ENCODE measurements at places on chromosomes 3 and 15.

DNA sequence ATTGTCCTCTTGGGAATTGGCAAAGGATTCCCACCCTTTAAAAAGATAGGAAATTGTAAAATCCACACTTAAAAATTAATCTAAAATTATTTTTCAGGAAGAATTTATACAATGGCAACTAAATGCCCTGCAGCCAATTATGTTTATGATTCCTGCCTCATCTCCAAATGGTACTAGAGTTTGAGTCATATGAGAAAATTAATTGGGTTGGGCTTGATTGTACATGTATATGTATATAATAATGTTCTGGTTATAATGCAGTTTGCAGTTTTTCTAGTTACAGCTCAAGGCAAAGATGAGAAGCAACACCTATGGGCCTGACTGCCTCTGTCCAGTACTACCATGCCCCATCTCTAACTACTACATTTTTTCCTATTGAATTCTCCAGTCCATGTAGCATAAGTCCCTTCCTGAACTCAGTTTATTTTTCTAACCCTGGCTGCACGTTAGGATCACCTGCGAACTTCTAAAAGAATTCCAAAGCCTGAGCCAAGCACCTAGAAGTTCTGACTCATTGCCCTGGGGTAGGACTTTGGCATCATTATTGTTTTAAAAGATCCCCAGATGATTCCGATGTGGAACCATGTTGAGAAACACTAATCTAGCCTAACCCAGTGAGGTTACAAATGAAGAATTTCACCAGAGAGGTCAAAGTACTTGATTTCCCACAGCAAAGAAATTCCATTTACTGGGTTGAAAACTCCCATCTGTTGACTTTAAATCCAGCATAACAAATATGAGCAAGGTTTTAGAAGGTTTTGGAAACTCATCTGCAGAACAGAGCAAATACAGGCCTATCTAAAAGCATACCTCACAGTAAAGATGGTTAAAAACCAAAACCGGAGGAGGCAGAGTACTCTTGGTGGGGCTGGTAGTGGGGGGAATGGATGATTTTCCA lies 19.4 kb downstream of the TGFBR2 start:
- DNase-seq = no peak

DNA sequence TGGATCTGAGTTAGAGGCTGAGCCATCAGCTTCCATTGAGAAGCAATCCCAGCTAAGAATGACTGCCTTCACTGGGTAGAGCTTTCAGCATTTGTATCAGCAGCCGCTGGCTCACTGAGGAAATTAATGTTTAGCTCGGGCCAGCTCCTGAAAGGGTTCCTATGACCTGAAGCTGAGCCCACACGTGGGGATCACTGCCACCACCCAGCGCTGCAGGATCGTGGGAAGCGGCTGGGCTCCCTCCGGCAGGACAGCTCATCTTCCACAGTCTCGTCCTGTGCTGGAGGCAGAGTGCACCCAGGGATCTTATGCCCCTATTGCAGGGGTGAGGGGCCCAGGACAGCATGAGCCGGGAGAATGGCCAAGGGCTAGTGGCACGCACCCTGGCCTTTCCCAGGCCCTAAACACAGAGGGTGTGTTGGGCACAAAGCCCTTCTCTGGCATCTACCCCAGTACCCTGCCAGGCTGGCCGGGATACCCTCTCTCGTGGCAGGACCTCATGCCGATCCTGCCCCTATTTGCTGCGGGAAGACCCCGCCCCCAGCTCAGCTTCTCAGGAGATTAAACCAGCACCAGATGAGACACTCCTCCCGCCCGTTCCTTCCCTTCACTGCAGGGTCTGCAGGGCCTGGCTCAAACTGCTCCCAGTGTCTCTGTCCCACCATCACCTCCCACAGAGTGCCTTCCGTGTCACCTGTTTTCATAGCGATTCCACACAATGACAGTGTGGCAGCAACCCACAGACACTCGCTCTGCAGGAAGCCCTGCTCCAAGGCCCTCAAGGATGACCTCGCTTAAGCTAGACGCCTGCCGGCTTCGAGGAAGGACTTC lies 28.5 kb downstream of the KLHL25 start:
- DNase-seq = no peak

GRCh38 chr15:57406062-57406772 lies 29.9 kb downstream of the CGNL1 start:
- no peak for DNase-seq

- no peak for DNase-seq
These were observed 5.5 kb downstream of the RASGRP1 start for GRCh38 chr15:38559131-38559530.

DNA sequence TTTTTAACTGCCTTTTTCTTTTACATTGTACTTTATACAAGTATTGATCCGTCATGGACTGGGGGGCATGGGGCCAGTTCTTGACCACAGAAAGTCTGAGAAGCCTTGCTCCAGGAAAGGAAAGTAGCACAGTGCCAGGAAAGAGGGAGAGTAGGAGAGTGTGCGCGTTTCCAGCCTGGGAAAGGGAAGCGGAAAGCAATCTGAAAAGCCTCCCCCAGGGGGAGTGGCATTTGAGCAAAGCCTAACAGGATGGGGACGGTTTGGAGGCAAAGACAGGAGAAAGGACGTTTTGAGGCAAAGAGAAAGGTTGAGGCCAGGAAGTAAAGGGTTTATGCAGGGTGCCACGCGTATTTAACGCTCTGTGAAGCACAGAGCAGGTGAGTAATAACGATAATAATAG lies 116.9 kb downstream of the RORA start:
- DNase-seq = no peak

DNA sequence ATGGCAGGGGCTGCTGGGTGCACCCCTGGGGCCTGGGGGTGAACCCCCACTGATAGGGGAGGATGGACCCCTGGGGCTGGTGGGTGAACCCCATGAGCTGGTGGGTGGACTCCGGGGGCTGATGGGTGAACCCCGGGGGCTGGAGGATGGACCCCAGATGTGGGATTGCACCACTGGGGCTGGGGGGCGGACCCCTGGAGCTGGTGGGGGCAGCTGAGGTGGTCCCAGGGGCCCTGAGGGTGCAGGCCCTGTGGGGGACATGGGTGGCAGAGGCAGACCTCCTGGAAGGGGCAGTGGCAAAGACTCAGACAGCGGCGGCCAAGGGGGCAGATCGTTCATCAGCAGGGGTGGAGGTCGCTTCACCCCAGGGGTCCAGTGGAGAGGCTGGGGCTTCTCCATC lies 17.4 kb upstream of the TXNRD3 start:
- DNase-seq = no peak

DNA sequence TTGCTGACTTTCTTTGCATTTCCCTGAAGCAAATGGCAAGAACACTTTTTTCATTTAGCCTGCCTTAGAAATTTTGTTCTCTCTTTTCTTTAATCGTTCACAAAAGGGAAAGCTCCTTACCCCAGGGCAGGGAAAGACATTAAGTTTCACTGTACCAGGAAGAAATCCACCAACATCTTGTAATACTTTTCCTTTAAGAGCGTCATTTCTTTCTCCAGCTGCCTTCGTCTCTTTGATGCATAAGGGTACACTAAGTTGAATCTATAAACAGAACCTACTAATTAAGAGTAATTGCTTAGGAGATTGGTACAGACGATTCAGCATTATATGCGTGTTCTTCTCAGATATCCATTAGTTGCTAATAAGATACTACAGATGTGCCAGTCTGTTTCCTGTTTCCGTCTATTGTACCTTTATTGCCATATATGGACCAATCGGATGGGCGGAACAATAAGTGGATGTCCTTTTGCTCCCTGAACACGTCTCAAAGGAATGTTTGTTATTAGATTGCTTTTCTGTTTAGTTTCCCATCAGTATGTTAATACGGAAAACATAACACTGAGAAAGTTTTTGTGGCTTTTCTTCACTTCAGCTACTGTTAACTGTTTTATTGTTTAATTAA lies 276.7 kb upstream of the RARB start:
- DNase-seq = no peak

GRCh38 chr3:29527246-29527645 lies 246.4 kb downstream of the RBMS3 start:
- no peak for DNase-seq

- no peak for DNase-seq
These were observed 7.3 kb upstream of the TPM1 start for GRCh38 chr15:63035253-63035652.

DNA sequence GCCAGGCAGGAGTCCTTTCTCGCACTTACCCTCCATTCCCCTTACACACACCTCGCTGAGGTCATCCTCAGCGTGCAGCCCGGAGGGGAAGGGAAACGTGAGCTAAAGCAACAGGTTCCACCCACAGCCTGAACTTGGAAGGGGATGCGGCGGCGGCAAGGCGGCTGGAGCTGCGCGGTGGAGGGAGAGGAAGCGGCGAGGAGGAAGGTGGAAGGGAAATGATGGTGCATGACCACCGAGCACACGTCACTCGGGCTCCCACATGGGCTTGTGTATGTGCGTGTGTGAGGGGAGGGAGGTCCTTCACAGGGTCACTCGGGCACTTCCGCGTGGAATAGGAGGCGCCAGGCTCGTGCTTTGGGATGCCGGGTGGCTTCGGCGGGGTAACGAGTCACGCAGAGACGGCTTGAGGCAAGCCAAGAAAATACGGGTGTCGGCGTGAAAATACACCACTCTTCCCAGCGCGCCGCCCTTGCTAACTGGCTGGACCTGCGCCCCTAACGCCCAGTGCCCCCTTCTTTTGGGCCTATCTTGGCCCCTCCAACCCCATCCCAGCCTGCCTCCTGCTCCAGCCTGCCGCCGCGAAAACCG lies 225.5 kb upstream of the IL12A start:
- DNase-seq = no peak

DNA sequence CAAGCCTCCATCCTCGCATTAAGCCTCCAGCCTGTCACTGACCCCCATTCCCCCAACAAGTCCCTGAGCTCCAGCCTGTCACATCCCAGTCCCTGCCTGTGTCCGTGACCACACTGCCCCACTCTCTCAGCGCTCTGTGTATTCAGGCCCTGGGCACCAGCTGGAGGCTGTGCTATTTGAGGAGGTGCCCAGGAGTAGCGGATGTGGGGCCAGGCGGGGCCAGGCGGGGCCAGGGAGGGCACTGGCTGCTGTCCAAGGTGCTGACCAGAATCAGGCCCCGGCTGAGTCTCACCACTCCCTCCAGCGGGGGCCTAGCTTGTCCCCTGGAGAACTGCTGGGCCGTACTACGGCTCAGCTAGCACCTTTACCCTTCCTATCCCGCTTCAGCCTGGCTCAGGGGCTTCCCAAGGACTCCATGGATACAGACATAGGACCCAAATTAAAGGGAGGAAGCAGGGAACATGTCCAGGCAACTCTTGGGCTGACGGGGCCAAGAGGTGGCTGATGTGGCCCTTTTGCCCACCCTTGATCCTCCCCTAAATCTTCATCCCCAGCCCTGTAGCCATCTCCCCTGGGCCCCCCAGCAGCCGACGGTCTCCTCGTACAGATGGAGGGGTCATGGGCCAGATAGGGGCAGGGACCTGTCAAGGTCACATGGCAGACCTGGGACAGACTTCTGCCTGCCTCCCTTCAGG lies 1.1 kb downstream of the HHATL start:
- no peak for DNase-seq

- DNase-seq = no peak
These were observed 127.9 kb downstream of the CD47 start for GRCh38 chr3:107962946-107963345.

DNA sequence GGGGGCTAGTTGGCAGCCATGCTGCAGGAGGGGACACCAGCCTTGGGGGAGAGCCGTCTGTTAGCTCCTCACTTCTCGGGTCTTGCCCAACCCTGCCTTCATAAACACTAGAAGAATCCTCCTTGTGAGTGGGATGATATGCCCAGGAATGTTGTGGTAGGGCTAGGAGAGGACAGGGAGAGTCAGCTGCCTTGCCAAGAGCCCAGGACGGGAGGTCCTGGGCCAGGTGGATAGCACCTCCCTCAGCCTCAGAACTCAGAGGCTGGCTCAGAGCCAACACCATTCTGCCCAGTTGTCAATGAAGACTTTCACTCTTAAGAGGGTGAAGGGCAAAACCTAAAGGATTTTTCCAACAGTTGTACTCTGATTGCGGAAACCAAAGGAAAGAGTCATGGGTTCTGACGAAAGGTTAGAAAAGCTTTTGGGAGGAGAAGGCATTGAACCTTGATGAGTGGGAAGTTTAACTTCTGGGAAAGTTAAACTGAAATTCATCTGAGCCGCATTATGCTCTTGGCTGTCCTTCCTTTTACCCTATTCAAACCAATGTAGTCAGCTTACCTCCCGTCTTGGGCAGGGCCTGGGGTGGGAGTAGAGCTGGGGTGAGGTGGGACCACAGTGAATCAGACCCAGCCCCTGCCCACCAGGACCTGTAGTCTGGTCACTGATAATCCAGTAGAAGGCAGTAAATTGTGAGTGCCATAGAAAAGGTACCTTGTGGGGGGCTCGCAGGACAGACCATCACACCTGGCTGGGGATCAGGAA lies 81.9 kb downstream of the FAM43A start:
- no peak for DNase-seq

DNA sequence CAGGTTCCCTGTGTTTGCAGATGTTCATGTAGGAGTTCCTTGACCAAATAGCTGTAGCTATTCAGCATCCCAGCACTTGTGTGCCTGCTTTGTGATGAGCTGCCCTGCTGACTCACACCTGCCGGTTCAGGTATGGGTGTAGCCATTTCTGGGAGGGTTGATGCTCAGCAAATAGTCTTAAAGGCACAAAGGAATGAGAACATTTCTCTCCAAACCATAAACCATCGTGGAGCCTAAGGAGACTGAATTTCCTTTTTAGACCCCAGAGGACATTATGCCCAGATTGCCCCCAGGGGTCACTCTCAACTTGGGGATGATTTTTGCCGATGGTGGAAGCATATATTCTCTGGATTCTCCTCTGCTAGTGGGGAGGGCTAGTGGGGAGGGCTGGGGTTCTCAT lies 80.6 kb downstream of the ADAMTSL3 start:
- DNase-seq = no peak

GRCh38 chr3:128537091-128537703 lies 44.2 kb upstream of the GATA2 start:
- DNase-seq = no peak

DNA sequence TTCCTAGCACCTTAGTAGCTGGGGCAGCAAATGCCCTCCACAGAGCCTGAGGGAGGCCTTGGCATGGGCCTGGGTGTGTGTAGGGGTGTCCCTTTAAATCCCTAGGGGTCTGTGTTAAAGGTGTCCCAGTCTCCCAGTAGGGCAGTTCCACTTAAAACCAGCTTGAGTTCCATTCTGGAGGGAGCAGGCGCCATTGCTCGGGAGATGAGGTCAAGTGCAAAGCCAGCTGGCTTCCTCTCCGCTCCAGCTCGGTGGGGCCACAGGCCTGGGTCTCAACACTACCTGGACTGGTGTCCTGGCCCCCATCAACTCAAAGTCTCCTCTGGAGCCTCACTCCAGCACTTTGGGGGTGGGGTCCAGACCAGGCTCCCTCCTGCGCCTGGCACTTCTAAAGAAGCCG lies 25.2 kb downstream of the FEM1B start:
- no peak for DNase-seq

DNA sequence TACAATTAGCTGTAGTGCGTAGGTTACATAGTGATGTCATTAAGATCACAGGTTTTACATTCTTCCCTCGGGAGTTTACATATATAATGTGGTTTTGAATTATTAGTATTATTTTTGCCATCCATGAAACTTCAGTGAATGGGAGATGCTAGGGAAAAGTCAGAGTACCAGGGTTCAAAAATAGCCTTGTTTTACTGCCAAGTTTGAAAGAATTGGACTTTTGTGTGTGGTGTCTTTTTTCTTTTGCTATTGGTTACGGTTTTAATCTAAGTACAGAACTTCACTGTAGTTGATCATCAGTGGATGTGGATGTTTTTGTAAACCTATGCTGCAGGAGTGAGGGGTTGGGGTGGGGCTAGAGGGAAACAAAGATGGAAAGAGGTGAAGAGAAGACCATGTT lies 20.7 kb downstream of the SLC25A26 start:
- DNase-seq = no peak

Measured in activated CD4-positive, CD25-positive, alpha-beta regulatory T cell treated with anti-CD3 and anti-CD28 coated beads, Interleukin-2, amount 50 U/mL, for 16 hours (primary cell).